ENCODE measurements at places on chromosomes 7 and 10.
A peak's percentile ranks its signal among the peaks of the same experiment; 100 is the strongest.

GRCh38 chr10:6498771-6499170, 81.3 kb downstream of the PRKCQ start:
- DNase-seq, result peak; percentile 72

DNA sequence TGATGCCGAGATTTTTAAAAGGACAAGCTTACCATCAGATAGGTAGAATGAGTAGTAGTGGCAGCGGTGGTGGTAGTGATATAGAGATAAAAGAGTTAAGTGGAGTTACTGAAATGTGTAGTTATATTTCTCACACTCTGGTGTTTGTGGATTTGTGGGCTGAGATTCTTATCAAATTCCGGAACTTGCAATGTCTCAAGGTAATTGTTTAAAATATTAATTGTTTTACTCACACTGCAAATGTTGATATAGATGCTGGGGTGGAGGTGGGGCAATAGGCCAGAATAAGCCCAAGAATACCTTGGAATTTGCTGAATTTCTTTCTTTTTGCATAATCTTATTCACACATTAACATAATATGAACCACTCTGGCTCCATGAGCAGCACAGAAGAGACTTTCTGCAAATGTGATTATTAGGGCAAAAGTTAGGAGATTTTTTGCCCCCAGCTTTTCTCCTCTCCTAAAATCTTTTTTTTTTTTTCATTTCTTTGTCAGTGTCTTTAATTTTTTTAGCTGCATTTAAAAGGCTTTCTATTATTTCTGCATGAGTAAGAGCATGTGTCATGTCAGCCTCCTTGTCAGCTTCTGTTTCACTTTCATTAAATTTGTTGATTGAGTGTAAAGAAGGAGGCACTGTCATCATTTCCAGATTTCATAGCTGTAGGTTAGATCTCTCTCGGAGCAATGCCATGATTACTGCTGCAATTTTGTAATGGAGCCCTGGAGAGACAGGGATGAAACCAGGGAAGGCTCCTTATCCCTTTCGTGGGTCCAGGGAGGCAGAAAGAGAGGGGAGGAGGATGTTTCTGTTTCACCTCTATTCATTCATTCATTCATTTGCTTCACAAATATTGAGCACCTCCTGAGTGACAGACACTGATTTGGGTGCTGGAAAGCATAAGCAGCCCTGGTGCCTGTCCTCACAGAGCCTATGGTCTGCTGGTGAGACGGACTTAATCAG, 13.1 kb upstream of the SGMS1 start:
- no peak for DNase-seq

DNA sequence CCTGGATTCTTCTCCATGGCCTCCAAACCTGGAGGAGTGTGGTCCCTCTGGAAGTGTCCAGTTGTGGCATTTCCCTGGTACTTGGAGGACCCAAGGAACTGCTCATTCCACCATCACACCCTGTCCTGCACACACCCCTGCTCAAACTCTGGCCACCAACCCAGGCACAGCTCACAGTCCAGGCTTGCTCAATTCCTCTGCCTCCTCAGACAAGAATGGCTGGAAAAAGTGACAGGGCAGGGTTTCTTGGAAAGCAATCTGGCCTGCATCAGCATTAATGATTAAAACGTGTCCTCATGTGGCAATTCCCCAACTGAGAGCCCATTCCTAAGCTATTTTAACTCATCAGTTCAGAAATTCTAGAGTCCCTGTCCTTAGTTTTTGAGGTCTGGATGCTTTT, 17.2 kb upstream of the TPST1 start:
- no peak for DNase-seq

DNA sequence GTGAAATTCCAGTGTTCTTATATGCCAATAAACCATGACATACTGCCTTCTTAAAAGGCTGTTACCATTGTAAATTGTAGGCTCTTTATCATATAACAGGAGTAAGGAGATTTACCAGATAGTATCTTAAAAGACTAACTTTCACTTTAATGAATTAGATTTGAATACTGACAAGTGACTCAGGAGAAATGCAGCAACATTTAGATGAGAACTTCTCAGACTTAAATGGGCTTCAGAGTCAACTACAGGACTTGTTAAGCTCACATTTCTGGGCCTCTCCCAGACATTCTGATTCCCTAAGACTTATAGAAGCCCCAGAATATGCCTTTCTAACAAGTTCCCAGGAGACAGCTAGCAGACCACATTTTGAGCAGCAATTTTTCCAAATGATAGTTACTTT, 466.3 kb downstream of the ARL4A start:
- DNase-seq, result no peak

DNA sequence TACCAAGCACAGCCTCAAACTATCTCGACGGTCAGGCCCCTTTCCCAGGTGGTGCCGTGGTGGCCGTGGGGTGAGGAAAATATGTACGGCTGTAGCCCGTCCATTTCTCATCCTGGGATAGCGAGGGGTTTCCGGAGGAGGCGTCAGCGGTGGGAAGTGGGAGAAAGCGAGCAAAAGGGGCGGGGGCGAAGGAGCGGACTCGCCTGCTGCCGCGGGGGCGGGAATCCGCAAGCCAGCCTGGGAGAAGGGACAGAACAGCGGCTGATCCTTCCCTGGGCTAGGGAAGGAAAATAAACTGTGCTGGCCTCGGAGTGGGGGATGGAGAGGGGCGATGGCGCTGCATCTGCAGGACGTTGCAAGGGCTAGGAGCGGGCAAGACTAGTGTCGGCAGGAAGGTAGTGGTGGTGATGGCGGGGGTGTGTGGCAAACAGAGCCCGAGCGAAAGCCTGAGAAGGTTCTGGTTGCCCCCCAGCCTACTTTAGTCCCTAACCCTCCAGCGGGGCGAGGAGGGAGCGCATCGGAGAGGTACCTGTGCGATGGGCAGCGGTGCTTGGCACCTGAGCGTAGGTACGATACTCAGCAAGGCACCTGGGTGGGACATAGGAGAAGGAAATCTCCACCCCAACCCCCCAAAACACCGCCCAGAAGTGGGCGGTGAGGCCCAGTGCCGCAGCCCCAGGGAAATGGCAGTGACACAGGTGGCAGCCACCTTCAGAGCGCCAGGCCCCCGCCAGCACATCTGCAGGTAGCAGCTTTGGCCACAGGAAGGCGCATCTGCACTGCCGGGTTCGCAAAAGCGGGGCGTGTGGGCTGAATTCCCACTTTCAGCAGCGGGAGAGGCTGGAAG, 49.9 kb upstream of the STEAP1B start:
- no peak for DNase-seq

- DNase-seq, result no peak
Measured at GRCh38 chr7:40987571-40987970, 715.3 kb downstream of the INHBA start.

- DNase-seq, result no peak
Measured at GRCh38 chr7:142481548-142481947, 223.7 kb upstream of the PRSS58 start.
